ENCODE measurements at places on chromosomes 16 and 17. TPM values are rescaled to one million over a fixed set of nuclear protein-coding genes. Genes with fewer than 3 reads are reported as not detected.

ATXN1L gene
- 22.9 TPM for total RNA-seq

CYGB gene
- total RNA-seq, result 17.6 TPM

TMC7 gene
- total RNA-seq, result 1.9 TPM

PITPNM3 gene
- 0.57 TPM for total RNA-seq

ADAMTS18 gene
- not detected for total RNA-seq

PLA2G10 gene
- not detected for total RNA-seq

TP53TG3 gene
- not detected for total RNA-seq

SLC5A10 gene
- 0.13 TPM for total RNA-seq

DHRS7C gene
- total RNA-seq, result 0.89 TPM

KIF2B gene
- not detected for total RNA-seq

TVP23A gene
- total RNA-seq, result 0.13 TPM

FDXR gene
- total RNA-seq, result 3.9 TPM

CCL8 gene
- total RNA-seq, result 1.9 TPM

BIRC5 gene
- 0.38 TPM for total RNA-seq

BAIAP2 gene
- total RNA-seq, result 9.8 TPM

All from cardiac septum (tissue), 1 donor.